Stimulated activated CD8-positive, alpha-beta memory T cell treated with anti-CD3 and anti-CD28 coated beads, Interleukin-12 subunit alpha, Interleukin-12 subunit beta, amount 100 ng/mL, for 4 hours (primary cell): ENCODE measurements at places on chromosomes 12 and 14.

DNA sequence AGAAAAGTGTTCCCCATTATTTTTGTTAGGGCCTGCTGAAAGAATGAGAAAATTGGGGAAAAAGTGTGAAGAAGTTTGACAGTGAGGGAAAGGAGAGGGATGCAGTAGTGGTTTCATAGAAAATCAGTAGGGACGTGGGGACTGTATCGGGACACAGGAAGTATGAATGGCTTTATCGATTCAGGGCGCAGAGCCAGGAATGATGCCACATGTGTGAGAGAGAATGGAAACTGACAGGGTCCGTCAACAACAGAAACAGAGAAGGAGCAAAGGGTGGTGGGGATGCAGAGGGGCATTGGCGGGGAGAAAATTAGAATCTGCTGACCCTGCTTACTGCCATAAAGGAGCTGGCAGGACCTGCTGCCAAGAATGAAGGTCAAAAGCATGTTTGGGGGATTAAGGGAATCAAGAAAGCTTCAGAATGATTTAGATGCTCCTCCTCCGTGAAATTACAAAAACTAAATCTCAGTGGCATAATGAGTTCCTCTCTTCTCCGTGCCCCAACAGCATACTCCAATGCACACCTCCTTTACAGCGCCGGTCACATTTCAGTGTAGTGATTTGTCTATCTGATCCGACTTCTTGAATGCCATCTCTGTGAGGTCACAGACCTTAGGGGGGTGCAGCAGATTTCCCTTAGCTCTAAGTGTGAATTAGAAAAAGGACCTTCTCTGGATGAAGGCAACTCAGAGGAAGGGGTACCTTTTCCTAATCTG, 92.6 kb downstream of the EMP1 start:
- no peak for DNase-seq

DNA sequence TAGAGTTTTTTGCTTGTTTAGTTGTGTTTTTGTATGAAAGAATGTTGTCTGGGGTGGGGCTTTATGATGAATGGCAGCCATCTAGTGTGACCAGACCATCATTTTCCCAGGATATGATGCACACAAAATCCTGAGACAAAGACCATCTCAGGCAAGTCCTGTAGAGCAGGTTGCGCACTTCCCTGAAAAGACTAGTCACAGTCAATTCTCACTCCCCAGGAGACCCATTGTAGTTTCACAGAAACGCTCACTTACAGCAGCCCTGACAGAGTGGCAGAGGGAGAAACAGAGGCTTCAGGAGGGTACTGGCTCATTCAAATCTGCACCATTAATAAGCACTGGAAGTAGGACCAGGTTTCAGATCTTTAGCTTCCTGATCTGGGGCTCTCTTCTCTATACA, 183.2 kb downstream of the TMEM117 start:
- no peak for DNase-seq

DNA sequence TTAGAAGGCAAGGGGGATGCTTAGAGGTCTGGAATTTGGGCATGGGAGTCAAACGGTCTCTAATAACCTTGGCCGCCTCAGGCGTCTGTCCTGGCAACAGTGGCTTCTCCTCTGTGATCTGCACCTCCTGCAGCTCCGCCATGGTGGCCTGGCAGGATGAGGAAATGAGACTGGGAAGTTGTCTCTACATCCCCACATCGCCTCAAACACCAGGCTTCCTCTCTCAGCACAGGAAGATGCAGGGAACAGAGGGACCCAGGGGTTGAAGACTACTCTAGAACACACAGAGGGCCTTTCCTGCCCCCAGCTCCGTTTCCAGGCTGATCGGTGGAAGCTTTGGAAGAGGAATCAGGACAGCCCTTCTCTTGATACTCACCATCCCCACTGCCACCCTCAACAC, 1.7 kb downstream of the NDRG2 start:
- no peak for DNase-seq

DNA sequence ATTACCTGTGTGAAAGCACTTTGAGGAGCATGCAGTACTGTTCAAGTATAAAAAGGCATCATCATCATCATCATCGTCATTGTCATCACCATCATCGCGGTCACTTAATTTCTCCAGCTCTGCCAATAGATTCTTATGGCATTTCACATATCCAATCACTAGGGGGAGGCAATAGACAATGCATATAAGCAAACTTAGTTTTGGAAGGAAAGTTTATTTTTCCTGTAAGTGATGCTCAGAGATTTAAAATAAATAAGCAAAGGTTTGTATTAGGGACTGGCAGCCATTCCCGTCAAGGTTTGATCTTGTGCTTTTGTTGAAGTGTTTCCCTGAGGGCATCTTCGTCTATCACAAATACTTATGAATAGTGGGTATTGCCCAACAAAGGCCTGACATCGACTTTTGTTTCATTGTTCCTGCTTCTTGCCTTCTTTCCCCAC, 127.4 kb downstream of the KTN1 start:
- DNase-seq, result no peak

- no peak for DNase-seq
Measured at GRCh38 chr12:90543841-90544240, 411.1 kb downstream of the CCER1 start.

DNA sequence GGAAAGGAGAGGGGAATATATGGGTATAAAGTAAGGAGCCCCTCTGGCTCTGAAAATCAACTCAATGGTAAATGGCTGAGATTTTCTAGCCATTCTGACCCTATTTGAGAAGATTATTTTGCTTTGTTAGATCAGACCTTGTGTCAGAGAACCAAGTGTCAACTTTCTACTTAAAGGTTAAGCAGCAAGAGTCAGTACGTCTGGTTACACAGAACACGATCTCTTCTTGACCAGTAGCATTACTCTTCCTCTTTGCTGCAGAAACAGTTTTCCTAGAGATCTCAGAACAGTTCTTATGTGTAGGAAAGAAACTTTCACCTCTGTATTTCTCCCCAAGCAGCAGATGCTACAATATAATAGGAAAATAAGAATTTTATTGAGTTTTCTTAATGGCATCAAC, 47.4 kb upstream of the BTG1 start:
- no peak for DNase-seq

DNA sequence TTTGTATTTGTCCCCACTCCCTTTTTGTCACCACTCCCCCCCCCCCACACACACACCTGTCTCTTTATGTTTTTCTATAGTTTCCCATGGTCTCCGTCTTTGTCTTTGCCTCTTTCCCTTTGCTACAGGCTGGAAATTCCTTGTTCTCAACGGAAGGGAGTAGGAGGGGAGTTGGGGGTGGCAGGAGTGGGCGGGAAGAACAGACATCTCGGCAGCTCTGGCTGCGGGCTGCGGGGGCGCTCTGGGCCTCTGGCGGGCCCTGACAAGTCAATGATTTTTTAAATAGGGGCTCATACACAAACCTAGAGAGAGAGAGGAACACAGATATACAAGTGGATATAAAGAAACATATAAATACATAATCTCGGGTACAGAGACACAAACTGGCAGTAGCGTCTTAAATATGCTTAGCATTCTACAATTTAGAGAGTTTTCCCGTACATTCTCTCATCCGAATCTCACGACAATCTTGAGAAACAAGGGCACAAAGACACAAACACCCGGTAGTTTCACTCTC, 2.4 kb upstream of the NAB2 start:
- peak; percentile 64 for DNase-seq

DNA sequence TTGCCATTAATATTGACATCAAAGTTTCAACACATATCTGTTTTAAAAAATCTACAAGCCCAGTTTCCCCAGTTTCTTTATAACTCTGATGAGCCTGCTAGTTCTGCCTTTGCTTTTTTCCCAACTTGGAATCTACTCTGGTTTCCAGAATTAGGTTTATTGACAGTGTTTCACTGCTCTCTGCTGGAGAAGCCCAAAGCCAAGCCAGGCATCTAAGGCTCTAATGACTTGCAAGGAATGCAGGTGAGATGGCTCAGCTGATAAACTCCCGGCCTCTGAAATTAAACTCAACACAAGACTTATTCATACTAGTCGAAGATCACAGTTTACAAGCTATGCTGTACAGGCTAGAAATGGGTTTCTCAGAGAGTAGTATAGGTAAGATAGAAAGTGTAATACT, 54.3 kb downstream of the HMGA2 start:
- no peak for DNase-seq

- no peak for DNase-seq
Measured at GRCh38 chr12:120473807-120474615, 4.5 kb upstream of the SRSF9 start.

- no peak for DNase-seq
Measured at GRCh38 chr14:34065690-34066391, 115.0 kb upstream of the EGLN3 start.

GRCh38 chr12:12936983-12937491, 14.9 kb downstream of the GPRC5D start:
- no peak for DNase-seq

- DNase-seq, result no peak
Measured at GRCh38 chr12:132174015-132174838, 30.0 kb downstream of the NOC4L start.

GRCh38 chr12:69102856-69103255, 136.5 kb upstream of the CPSF6 start:
- DNase-seq, result no peak

DNA sequence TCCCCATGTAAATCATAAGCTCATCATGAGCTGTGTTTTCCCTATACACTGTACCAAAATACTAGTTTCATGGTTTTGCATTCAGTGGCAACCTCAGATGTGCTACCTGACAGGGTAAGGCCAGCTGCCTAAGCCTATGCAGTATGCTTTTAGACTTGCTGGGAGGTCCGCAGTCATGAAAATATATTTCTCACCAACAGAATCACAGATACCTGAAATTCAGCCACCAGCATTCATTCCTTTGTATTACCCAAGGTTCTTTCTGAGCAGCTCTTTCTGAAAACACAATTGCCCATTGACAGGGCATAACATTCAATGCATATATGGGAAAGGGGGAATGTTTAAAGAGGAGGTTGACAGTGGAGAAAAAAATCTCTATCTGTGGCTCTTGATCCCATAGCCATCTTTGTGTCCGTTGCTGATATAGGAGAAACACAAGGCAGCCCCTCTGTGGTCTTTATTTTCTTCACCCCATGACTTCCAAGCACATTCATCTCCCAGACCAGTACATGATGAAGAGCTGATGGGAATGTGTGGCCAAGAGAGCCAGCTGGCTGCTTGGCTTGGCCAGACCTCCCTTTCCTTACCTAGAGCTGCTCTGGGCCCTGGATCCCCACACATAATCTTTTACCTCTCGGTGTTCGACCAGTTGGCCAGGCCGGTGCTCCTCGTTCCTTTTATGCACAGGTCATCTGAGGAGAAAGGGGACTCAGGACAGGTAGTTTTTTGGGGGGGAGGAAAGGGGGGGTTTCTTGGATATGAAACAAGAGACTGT, 162.9 kb downstream of the KCNA5 start:
- no peak for DNase-seq

DNA sequence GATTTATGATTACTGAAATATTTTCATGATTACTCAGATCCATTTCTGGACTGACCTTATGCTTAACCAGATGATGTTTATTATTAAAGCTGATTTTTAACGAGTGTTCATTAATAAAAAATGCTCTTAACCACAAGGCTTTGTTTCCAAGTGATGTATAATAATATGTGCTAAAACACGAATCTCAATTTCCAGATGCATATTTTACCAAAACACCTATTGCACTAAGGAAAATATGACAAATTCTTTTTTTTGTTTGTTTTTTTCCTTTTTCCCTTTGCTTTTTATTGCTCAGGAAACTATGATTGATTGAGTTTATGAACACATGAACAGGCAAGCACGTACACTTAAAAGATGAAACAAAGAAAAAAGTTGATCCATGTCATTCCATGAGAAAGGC, 16.9 kb upstream of the DUSP6 start:
- no peak for DNase-seq

- DNase-seq, result no peak
Measured at GRCh38 chr12:132827763-132828703, 636 bp downstream of the GOLGA3 start.

DNA sequence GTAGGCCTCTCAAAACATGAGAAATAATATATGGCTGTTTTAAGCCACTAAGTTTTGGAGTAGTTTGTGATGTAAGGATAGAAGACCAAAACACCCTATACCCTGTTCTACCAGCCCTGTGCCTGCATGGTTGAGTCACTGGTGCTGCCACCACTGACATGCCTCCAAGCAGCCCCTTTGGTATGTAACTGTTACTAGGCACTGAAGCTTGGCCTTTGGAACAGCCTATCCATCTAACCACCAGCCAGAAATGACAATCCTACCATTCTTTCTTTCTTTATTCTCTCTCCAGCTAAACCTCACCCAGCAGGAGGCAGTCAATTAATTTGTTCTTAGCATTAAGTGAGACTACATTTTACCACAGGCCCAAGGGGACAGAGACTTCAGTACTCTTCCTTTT, 240.3 kb downstream of the MSRB3 start:
- DNase-seq, result no peak

DNA sequence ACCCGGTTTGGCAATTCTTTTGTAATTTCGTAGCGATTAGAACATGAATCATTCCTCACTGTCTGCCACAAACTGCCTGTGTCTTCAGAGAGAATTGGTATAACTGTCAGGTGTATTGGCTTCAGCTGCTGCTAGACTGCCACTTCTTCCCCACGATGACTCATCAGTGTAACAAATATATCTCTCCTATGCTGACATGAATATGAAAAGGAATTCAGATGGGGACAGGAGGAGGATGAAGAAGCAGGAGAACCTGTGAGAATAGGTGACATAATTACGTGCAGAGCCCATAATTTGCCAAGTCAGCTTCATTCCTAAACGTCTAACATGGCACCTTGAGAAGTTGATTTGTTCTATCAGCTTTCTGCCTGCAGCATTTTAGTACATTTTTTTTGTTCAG, 64.9 kb downstream of the FRMD6 start:
- no peak for DNase-seq

- DNase-seq, result no peak
Measured at GRCh38 chr14:105154476-105154871, 14.1 kb downstream of the JAG2 start.

- DNase-seq, result no peak
Measured at GRCh38 chr14:88562532-88562830, 356 bp upstream of the ZC3H14 start.

DNA sequence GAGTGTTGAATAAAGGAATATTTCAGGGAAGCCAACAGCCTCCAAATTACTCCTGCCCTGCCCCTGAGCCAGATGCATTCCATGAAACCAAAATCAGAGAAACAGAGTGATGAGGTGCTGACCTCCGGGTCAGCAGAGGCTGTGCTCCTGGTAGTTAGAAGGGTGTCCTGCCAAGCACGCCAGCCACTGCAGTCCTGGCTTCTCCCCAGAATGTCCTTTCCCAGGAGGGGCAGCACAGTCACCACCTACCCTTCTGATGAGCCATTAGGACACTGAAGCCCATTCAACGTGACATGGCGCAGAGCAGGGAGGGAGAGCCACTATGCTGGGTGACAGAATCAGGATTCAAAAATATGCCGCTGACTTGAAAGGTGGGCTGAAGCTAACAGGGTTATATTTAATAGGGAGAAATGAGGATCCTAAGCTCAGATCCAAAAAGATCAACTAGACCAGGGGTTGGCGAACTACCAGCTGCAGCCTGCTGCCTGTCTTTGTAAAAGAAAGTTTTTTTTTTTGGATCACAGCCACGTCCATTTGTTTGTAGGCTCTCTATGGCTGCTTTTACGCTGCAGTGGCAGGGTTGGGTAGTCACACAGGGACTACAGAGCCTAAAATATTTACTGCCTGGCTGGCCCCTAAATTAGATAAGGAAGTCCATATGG, 34.5 kb upstream of the PLEK2 start:
- DNase-seq, result no peak

GRCh38 chr12:124041907-124042306, 68.9 kb downstream of the ZNF664 start:
- DNase-seq, result no peak
